ENCODE measurements at places on chromosomes 11 and 22.
A peak's percentile ranks its signal among the peaks of the same experiment; 100 is the strongest.

GRCh38 chr11:120690406-120690805 lies 178.9 kb downstream of the GRIK4 start:
- DNase-seq, result no peak

GRCh38 chr11:93250326-93250725 lies 52.5 kb upstream of the SLC36A4 start:
- DNase-seq, result no peak

DNA sequence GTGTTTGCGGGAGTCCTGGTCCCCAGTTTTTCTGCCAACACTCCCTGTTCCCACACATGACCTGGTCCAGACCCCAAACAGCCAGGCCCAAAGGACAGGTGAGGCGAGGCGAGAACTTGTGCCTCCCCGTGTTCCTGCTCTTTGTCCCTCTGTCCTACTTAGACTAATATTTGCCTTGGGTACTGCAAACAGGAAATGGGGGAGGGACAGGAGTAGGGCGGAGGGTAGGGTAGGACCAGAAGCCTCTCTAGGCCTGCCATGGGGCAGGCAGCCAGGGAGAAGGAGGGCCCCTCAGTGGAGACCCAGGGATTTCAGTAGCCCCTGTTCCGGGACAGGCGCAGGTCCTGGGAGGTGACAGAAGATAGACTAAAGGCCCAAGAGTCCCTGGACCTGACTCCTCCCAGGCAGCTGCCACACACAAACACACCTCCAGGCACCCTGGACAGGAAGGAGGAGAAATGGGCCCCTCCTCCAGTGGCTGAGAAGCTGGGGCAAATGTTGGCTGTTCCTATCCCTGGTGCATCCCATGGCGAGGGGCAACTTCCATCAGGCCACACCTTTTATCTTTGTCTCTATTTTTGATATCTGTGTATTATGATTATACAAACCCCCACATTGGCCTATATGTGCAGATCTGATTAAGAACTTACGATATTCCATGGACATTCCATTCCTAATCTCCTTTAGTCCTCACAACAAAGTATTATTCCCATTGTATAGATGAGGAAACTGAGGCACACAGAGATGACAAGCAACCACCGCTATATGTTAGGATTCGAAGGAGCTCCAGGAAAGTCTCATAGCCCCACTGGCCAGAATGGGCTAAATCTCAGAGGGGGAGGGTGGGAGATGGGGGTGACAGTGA lies 626 bp upstream of the F2 start:
- DNase-seq, result no peak

DNA sequence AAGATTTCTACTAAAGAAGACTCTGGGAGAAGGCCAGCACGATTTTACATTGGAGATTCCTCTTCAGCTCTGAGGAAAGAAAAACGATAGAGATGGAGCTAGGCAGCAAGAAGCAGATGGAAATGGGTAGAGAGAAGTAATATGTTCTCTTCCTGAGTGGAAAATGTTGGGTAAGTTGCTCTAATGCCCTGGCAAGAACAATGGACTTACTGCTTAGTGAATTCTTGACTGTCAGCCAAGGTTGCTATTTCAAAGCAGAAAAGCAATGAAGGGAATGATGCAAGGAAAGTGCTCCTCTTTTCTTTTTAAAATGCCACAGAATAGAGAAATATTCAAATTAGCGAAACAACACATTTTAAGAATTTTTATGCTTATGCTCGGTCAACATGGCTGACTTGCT lies 38.4 kb upstream of the CWF19L2 start:
- peak; percentile 19 for DNase-seq

DNA sequence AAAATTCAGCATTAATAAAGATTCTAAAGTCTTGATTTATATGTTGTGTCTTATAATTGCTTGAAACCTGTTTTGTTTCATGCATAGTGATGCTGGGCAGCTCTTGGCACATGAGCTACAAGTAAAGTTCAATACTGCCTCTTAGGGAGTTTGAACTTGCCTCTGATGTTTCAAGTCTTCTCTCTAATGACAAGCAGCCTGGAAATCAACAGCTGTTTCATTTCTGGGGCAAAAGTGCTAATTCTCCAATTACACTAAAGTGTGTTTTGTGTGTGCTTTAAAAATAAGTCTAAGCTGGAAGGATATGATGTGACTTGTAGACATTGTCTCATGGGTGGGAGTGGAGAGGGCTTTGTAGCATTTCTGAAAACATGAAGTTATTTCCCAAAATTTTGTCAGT lies 23.7 kb upstream of the SESN3 start:
- DNase-seq, result no peak

DNA sequence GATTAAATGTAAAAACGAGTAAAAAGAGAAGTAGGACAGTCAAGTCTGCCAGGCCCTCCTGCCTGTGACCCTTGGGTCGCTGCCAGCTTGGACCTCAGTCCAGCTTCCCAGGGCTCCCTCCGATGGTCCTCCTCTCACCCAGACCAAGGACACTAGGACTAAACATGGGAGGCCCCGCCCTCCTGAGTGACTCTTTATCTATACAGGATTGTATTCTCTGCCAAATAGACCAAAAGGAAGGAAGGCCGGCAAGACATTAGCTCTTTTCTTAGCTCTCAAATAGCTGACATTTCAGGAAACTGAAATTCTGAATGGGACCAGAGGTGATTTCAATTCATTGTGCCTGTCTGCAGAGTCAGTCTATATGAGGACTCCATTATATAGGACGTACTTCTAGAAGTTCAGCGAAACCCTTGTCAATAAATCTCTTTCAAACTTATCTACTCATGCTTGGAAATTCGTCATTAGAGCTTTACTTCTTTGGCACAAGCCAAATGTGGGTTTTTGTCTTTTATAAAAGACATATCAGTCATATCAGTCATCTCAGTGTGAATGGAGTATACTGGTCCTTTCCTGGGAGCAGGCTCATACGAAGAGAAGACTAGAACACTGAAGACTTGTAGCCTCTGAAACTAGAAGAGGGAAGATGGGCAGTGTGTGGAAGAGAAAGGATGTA lies 28.5 kb downstream of the ADORA2A start:
- no peak for DNase-seq

GRCh38 chr11:118201966-118202365 lies 22.8 kb downstream of the JAML start:
- no peak for DNase-seq

GRCh38 chr11:120182790-120183491 lies 27.9 kb upstream of the OAF start:
- no peak for DNase-seq

DNA sequence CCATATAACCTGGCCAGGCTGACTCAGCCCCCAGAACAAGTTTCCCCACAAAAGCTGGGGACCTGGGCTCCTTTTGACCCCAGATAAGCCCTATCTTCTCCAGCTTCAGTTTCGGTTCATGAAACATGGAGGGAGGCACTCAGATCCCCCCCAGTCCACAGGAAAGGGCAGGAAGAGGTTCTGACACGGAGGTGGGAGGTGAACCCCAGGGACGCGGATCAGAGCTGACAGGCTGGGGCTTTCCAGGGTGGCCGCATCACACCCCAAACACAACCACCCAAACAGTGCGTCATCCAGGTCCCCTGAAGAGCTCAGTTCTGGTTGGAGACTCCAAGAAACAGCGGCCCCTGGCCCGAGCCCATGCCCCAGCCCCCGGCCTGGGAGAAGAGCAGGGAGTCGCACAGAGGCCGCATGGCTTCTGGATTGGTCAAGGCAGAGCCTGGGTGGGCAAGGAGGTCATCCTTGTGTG lies 44.3 kb upstream of the A4GALT start:
- DNase-seq, result no peak

DNA sequence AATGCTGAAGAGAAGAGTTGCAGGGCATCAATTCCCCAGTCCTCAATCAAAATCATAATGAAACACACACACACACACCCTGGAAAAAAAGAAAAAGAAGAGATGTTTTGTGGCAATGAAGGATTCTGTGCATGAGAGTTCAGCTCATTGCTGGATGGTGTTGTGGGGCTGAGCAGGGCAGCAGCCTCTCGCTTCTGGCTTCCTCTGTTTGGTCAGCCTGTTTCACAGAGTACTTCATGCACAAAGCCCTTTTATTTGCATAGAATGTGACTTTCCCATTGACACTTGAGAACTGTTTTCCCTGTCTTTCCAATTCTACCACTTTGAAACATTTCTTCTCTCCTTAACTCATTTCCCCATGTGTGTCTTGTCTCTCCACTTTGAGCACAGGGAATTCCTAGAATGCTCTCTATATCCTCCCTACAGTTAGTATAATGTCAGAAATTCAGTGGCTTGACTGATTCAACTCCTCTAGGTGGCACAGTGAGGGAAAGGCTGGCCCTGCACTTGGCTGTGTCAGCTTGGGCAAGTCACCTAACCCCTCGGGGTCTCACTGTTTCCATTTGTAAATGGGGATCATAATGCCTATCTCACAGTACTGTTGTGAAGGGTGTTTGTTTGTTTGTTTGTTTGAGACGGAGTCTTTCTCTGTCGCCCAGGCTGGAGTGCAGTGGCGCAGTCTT lies 25.4 kb upstream of the BSX start:
- DNase-seq, result no peak

DNA sequence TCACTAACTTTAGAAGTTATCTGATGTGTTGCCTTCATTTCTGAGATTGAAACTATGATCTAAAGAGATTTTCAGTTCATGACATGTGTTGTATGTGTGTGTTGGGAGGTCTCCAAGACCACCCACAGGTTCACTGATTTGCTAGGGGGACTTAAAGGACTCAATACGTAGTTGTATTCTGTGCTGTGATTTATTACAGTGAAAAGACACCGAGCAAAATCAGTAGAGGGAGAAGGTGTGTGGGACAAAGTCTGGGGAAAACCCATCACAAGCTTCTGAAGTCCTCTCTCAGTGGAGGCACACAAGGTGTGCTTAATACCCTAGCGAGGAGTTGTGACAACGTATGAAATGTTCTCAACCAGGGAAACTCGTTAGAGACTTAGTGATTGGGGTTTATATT lies 35.6 kb downstream of the RNF169 start:
- peak; percentile 6 for DNase-seq

GRCh38 chr11:108069947-108070346 lies 51.4 kb upstream of the ACAT1 start:
- no peak for DNase-seq

DNA sequence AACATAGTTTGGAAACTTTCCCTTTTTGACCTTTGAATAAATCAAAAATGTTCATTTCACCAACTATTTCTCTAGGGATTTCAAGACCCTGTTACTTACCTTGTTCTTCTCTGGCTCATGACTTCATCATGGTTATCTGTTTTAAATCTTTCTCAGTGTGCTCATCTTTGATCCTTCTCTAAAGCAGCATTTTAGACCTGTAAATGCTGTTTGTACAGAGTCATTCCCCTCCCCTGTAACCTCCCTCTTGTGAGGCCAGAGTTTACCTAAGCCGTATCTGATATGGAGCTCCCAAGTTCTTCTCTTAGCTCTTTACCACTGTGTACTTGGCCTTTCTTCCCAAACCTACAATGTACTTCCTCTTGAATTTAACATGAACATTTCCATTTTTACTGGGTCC lies 56.0 kb downstream of the ACER3 start:
- no peak for DNase-seq

- no peak for DNase-seq
These were observed 27.4 kb upstream of the HMGXB4 start for GRCh38 chr22:35229865-35230264.

DNA sequence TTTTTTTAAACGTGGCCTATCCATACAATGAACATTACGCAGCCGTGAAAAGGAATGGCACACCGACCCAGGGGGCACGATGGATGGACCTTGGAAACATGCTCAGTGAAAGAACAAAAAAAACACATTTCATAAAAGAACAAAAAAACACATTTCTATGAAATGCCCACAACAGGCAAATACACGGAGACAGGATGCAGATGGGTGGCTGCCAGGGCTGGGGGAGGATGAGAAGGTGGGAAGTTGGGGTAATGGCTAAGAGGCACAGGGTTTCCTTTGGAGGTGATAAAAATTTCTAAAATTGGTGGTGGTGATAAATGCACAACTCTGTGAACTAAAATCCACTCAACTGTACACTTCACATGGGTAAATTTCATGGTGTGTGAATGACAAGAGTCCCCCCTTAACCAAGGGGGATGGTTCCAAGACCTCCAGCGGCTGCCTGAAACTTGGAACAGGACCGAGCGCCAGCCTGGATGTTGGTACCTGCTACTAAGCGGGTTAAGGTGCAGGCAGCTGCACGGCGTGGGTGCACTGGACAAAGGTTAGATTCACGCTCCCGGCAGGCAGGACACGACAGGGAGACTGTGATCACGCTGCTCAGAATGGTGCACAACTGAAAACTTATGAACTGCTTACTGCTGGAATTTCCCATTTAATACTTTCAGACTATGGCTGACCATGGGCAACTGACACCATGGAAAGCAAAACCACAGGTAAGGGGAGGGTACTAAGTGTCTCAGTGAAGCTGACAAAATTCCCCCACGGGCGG lies 16.5 kb downstream of the BRD1 start:
- no peak for DNase-seq

GRCh38 chr11:128518493-128519207 lies 68.7 kb downstream of the ETS1 start:
- DNase-seq, result no peak

DNA sequence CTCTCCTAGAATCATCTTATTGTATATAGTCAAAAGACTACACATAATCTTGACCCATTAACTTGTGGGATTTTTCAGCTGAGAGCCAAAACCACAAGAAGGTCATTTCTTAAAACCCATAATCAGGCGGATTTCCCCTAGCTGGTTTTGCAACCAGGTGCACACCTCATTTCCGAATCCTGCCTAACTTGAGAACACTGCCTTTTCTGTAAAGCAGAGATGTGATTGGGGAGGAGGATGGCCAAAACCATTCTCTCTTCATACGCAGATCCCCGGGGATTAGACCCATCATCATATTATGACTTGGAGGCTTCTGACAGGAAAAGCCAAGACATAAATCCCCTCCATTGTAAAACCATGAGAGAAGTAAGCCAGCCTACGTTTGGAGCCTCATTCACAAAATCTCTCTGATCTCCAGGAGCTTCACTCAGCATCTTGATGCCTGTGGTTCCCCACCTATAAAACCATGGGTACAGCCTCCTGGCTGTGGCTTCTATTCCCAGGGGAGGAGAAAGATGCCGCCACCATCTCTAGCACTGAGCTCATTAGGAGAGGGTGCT lies 191.3 kb downstream of the KIF18A start:
- DNase-seq, result no peak

DNA sequence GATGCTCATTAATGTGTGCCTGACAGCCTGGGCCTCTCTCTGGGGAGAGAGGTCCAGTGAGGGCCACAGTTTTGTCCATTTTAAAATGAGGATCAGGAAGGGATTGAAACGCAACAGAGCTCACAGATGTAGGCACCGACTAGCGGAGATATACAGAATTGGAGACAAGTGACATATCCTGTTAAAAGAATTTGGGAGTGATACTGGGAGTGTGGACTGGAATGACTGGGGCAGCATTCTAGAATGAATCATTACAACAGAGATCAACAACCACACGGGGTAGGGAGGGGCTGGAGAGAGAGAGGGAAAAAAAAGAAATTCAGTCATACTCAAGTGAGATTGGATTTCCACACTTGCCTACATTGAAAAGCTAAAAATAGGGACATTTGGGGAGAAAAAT lies 2.5 kb upstream of the NCAM1 start:
- peak; percentile 33 for DNase-seq

DNA sequence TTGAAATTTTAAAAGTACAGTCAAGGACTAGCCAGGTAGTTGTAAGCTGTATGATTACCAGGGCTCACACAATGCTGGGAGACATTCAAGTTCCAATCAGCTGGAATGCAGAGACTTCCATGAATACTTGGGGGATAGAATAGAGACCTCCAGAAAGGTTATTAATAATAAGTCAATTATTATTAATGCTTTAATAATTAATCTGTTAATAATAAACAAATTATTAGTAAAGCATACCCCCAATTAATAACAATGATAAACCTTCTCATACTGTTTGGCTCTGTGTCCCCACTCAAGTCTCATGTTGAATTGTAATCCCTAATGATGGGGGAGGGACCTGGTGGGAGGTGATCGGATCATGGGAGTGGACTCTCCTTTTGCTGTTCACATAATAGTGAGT lies 14.6 kb upstream of the MS4A6A start:
- no peak for DNase-seq
